ENCODE measurements at places on chromosomes 3 and 15. TPM values are rescaled to one million over a fixed set of nuclear protein-coding genes. Genes with fewer than 3 reads are reported as not detected.

The SERPINI2 gene
- not detected for total RNA-seq

The CLDN16 gene
- 0.49 TPM for total RNA-seq

DNA sequence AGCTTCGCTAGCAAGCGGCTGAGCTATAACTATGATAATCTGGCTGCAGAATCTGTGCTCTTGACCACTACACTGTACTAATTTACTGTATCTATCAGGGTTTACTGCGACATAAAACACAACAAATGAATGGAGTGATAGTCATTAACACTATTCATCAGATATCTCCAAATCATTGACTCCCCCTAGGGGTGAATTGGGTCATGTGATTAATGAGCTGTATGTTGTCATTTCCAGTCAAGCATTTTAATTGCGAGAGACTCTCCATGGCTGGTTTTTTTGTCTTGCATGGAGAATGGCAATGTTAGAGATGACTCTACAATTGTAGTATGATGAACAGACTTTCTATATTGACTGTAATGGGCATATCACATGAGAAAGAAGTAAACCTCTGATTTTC, 10.5 kb upstream of the TM4SF18 start:
- no peak for DNase-seq

GRCh38 chr15:84762840-84763572, 14.6 kb downstream of the ZNF592 start:
- no peak for DNase-seq

DNA sequence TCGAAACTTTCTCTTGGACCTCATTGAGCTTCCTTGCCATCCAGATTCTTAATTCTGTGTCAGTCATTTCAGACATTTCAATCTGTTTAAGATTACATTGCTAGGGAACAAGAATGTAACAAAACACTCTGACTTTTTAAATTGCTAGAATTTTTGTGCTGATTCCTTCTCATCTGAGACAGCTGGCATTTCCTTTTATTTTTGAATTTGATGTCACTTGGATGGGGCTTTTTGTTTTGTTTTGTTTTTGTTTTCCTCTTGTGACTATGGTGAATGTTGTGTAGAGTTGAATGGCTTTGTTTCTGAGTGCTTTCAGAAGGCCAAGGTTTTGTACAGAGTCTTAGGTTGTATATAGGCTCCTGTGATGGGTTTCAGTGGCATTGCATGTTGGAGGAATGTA, 1129.3 kb downstream of the NAALADL2 start:
- DNase-seq = no peak

DNA sequence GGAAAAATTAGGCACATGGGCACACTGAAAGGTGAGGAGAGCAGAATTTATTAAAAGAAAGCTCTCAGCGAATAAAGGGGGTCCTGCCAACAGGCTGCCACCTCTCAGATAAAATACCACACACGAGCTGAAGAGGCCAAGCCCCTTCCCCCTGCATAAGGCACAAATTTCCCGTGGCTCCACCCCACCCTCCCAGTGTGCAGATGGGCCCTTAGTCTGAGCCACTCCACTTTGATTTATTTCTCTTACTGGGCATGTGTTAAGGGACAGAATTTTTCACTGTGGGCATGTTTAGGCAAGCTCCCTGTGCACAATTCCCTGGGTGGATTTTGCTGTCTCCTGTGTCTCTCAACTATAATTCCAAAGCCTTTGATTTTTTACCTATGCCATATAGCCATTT, 409.8 kb downstream of the TBL1XR1 start:
- DNase-seq = no peak

- no peak for DNase-seq
These were observed 322.8 kb downstream of the EDEM1 start for GRCh38 chr3:5510300-5510699.

- DNase-seq = no peak
These were observed 38.3 kb downstream of the HCN4 start for GRCh38 chr15:73330206-73331051.

The TMC3 gene
- total RNA-seq = 2.7 TPM

- DNase-seq = no peak
These were observed 82.6 kb upstream of the MYZAP start for GRCh38 chr15:57509126-57509525.

DNA sequence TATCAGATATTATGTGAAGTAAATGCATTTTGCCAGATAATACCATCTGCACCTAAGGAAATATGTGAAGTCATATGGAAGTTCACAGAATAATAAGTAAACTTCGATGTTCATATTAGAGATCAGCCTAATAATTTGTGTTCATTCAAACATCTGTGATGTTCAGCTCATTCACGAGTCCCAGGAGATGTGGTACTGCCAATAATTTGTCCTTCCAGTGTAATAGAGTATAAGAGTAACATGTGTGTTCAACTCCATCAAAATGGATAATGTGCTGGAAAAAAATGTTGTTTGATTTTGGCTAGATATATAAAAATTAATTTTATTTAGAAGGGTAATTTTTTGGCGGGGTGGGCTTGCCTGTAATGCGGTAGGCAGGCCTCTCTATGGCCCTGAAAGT, 75.4 kb upstream of the ARL6 start:
- DNase-seq = no peak

The SH2D7 gene
- not detected for total RNA-seq

DNA sequence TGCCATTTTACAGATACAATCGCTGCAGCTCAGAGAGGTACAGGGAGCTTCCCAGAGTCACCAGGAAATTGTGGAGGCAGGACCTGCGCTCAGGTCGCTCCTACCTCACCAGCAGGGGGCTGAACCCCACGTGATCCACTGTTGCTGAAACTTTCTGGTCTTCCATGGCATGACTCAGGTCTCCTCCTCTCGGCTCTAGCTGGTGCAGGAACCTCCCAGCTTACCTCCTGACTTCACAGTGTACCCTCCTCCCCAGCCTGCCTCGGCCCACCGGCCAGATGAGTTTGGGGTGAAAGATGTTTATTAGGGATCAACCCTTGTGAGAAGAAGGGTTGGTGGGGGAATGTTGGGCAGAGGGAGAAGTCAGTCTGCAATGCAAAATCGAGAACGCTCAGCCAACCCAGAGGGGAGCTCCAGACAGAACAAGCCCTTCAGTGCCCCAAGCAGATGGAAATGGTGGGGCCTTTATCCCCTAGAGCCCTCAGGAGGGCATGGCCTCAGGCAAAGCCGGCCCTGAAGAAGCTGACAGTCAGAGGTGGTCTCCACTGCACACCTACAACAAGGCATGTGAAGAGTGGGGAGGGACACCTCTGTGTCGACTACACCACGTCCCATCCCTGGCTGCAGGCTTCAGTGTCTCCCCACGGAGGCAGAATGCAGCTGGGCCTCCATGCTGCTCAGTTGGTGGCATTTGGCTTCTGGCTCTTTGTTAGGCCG, 118.6 kb upstream of the PRR20G start:
- DNase-seq = peak; percentile 76

The SNX22 gene
- not detected for total RNA-seq

DNA sequence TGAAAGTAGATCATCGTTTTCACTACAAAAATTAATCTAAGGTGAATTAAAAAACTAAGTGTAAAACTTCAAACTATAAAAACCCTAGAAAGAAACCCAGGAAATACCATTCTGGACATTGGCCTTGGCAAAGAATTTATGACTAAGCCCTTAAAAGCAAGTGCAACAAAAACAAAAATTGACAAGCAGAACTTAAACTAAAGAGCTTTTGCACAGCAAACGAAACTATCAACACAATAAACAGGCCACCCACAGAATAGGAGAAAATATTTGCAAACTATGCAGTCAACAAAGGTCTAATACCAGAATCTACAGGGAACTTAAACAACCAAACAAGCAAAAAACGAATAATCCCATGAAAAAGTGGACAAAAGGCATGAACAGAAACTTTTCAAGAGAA, 302.0 kb downstream of the CHST2 start:
- no peak for DNase-seq

The LTK gene
- total RNA-seq = 1.5 TPM

- DNase-seq = peak; percentile 91
These were observed 90.7 kb upstream of the MEF2A start for GRCh38 chr15:99474909-99475753.

GRCh38 chr15:33243393-33243792, 48.9 kb upstream of the FMN1 start:
- DNase-seq = no peak

- DNase-seq = no peak
These were observed 30.3 kb downstream of the PPCDC start for GRCh38 chr15:75053748-75054125.

DNA sequence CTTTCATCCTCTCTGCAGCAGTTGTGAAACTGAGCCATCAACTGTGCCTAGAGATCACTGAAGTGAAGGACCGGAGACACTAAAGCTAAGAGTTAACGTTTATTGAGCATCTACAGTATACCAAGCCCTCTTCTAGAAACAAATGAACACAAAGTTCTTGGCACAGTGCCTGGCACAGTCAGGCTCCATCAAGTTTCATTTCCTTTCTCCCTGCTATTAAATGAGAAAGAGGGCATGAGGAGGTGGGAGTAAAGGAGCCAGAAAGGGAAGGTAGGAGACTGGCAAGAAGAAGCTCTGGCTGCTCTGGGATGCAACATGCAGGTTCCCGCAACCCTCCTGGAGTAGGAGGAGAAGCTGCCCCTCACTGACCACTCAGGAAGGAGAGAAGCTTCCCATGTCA, 30.6 kb downstream of the CYP19A1 start:
- DNase-seq = no peak

- DNase-seq = no peak
These were observed 307.3 kb downstream of the ZIC4 start for GRCh38 chr3:147099076-147099475.

The POLR2M gene
- total RNA-seq = 204 TPM

- DNase-seq = no peak
These were observed 8.9 kb downstream of the ICE2 start for GRCh38 chr15:60469893-60470641.

DNA sequence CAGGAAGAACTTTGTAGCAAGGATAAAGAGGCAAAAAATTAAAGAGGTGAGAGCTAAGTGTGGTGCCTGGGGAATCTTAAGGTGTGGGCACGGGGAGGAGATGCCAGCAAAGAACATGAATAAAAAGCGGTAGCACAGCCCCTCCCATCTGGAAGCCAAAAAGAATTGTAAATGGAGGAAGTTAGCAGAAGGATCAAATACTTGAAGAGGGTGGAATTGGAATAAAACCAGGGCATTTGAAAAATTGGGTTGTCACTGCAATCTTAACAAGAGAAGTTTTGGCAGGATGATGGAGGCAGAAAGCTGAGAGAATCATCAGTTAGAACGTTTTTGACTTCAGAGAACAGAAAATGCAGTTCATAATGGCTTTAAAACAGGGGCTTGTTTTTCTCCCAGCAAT, 2.4 kb downstream of the CCR2 start:
- DNase-seq = no peak

DNA sequence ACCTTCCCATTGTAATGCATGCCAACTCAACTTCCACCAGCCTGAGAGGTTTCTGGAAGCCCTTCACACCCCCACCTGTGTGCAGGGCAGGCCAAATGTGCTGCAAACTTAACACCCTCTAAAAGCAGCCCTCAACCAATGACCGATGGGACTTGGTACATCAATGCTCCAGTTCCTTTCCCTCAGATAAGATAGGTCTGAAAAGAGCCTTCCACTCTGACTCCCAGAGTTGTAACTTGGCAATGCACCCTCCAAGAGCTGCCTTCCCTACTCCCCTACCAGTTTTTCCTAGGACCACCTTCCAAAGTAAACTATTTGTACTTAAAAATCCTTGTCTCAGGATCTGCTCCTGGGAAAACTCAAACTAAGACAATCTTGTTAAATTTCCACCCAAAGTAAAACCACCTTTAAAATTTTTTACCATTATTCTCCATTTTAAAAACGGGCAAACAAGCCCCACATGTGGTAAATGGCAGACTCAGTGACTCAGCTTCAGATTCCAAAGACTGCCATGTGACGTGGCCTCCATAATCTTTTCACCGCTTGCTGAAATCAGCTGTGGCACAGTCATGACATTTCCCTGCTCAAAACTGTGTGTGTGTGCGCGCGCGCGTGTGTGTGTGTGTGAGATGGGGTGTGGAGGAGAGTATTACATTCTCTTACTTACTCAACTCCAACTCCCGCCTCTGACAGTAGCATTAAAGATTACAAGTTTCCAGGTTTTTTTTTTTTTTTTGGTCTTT, 17.2 kb downstream of the RASGRP1 start:
- no peak for DNase-seq

DNA sequence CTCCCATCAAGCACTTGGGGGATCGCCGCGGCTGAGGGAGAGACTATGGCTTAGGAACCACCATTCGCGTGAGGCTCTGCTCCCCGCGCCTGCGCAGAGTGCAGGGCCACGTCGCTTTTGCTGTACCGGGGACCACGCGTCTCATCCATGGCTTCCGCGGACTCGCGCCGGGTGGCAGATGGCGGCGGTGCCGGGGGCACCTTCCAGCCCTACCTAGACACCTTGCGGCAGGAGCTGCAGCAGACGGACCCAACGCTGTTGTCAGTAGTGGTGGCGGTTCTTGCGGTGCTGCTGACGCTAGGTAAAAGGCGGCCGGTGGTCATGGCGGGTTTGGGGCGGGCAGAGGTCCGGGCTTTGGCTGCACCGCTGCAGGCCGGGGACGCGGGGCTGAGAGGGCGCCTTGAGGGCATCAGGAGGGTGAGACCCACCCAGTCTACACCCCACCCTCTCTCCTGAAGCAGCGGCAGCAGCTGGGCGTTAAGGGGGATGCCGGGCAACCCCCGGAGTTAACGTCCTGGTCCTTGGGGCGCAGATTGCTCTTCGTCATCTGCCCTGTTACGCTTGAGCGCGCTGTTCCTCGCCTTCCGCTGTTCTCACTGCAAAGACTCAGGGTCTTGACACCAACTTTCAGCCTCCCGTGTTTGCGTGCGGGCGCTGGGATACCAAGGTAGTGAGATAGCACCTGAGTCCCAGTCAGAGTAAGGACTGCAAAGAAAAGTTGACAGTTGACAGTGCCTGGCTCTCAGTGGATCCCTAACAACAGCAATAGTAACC, at the start of gene SRPRB:
Gene SRPRB, plus strand, starts transcription at position 114 of the 774 bp plus-strand sequence. Its CDS starts 34 bp downstream, at position 148.
- no peak for DNase-seq

DNA sequence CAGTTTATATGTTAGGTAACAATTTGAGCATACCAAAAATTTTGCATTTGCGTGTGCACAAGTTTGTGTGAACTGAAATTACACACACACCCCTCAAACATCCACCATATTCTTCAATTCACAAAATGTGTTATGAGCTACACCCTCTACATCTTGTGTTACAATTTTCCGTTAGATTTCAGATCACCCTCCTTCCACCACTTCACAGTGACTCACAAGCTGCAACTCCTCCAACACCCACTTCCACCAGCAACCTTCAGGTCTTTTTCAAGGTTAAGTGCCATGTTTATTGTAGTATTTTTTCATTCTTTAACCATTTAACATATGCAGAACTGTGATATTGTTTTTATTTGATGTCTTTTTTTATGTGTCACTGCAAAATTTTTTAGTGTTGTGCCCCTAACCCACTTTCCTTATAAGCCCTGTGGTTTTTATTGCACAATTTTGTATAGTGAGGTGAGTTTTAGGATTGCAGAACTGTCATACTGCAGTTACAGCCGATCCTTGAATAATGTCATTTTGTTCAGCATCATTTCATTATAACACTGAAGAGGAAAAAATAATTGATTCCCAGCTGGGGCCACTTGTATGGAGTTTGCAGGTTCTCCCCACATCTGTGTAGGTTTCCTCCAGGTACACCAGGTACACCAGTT, 148.9 kb downstream of the PLCL2 start:
- DNase-seq = no peak

- no peak for DNase-seq
These were observed 17.4 kb upstream of the SECISBP2L start for GRCh38 chr15:49063402-49064280.
